CD8-positive, alpha-beta T cell (primary cell): ENCODE measurements at places on chromosomes 5 and 9.

DNA sequence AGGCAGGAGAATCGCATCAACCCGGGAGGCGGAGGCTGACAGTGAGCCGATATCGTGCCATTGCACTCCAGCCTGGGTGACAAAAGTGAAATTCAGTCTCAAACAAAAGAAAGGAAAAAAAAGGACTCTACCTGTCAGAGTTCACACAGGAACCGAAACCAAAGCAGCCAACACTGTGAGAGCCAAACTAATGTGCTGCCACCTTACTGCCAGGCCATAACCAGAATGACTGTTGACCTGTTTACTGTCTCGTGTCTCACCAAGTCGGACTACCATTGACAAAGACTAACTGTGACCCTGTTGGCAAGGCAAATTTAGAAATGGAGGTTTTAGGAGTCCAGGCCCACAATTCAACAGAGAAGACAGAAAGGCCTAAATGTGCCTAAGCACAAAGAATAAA is 112.4 kb downstream of the ANXA2R start:
- DNase-seq = no peak

- no peak for DNase-seq
These were observed 251.6 kb downstream of the NTRK2 start for GRCh38 chr9:84921175-84921574.

DNA sequence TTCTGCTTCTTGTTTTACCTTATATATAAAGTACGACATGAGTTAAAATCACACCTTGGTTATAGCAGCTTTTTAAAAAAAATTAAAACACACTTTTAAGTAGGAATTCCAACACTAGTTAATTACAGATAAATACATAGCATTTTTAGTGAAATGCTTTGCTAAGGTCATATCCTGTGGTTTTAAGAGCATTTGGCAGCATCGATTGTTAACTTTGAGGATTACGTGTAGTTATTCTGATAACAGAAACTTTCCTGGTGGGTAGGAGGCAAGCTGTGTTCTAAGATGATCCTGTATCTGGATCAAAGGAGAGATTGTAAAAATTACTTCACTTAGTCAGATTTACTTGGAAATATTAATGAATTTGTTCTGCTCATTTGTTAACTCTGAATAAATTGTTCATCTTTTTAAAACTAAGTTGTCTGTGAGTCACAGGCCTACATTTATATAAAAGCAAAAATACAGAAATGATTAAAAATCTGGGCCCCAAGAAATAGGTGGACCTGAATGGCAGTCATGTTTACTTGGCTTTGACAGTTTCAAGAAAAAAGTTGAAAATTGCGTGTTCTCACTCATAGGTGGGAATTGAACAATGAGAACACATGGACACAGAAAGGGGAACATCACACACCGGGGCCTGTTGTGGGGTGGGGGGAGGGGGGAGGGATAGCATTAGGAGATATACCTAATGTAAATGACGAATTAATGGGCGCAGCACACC is 58.3 kb downstream of the TRIO start:
- no peak for DNase-seq

DNA sequence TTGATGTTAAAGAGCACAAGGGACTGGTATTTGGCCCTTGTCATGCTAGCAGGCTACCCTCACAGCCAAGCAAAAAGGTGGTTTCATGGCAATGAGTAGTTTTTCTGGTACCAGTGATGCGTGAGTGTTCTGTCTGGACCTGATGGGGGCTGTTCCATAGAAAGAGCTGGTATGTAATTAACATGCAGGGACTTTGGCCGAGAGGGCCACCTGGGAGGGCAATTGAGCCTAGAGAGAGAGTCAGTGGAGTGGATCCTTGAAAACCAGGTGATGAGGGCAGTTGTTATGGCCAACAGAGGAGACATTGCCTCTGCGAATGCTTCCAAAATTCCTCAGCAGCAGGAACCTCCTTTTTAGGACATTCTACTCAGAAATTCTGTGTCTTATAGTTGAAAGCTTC is 383.3 kb downstream of the PSAT1 start:
- DNase-seq = no peak

DNA sequence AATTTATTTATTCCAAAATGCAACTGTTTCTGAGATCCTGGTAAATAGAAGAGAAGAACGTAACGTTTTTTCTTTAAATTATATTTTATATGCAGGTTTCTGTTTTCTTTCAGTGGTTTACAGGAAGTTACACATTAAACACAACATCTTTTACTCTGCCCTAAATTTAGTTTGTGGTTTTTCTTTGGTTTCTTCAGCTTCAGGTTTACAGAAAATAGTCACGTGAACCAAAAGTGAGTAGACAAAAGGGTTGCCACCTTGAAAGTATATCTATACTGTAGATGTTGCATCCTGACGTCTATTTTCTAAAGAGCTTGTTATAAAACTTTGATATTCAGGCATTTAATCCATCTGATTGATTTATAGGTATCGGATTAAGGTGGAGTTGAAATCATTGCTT is 1236.6 kb downstream of the MAT2B start:
- DNase-seq = no peak

DNA sequence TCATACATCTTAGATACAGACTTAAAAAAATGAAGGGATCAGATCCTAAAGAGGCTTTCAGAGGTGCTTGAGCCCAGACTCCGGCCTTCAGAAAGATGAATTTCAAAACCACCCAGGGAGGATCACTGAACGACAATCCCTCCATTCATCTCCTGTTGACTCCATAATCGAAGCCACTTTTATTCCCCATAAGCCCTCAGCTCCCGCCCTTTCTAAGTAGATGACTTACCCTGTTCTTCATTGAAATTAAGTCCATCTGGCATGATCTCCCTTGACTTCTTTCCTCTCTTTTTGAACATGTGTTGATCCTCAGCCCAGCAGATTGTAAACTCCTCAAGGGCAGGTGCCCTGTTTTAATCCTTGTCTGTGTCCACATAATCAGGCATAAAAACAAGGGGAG is 50.8 kb upstream of the ASTN2 start:
- DNase-seq = no peak

- DNase-seq = no peak
These were observed 17.5 kb downstream of the STXBP1 start for GRCh38 chr9:127629468-127630081.

DNA sequence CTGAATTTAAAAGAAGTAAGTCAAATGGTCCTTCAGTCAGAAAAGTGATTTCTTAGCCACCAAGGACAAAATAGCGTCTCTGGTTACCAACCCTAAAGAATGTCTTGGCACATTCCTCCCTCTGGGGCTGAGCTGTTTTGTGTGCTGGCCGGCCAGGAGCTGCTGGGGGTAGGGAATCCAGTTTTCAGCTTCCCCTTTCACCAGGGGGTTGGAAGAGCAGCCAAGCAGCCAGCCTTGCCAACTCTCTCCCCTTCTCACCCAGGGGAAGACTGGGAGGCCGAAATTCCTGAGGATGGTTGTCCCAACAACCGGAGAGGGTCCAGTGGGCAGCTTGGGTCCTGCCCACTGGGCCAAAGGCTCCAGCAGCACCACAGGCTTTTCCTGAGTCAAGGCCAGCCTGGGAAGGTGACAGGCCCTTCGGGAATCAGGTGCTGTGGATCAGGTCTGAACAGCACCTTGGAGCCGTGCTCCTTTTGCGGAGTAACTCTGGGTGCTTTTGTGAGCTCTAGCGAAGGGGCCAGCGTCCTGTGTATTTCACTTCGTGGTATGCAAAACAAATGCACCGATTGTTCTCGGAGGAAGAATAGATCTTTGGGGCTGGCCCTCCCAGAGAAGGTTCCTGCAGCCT is 4.2 kb downstream of the WWC1 start:
- no peak for DNase-seq

DNA sequence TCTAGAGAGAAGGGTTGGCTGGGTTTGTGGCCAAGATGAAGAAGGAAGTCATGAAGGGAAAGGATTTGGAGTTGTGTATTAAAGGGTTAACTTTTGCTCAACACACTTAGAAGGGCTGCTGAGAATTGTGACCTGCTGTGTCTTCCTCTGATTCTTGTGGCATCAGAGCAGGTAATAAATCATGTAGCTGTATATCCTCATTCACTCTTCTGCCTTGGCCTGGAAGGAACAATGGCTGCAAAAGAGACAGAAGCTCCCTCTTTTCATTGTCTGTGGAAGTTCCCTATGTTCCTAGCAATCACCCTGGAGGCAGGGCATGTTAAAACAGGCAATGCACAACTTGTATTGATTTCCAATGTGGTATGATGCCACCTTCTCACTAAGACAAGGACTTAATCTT is 159.1 kb downstream of the LRRC70 start:
- no peak for DNase-seq

- DNase-seq = no peak
These were observed 51.9 kb upstream of the SYNPO start for GRCh38 chr5:150588596-150588890.

GRCh38 chr9:27441741-27442070 is 82.4 kb upstream of the IFNK start:
- no peak for DNase-seq

DNA sequence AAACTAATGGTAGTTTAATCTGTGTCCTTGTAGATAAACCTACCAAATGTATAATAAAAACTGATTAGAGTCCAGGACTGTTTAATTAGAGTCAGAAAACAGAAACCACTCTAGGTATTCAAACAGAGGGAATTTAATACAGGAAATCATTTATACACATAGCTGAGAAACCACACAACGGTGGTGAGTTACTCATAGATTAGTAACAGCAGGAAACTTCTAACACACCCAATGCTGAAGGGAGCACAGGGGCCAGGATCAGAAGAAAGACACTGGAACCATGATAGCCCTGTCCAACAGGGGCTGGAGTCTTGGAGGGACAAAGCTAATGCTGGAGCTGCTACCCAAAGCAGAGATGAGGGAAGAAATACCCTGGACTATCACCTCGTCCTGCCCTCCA is 321.0 kb downstream of the ACTL7B start:
- DNase-seq = no peak

- DNase-seq = no peak
These were observed 116.4 kb upstream of the FST start for GRCh38 chr5:53364061-53364460.

GRCh38 chr9:131943351-131943841 is 136.3 kb downstream of the MED27 start:
- DNase-seq = no peak

DNA sequence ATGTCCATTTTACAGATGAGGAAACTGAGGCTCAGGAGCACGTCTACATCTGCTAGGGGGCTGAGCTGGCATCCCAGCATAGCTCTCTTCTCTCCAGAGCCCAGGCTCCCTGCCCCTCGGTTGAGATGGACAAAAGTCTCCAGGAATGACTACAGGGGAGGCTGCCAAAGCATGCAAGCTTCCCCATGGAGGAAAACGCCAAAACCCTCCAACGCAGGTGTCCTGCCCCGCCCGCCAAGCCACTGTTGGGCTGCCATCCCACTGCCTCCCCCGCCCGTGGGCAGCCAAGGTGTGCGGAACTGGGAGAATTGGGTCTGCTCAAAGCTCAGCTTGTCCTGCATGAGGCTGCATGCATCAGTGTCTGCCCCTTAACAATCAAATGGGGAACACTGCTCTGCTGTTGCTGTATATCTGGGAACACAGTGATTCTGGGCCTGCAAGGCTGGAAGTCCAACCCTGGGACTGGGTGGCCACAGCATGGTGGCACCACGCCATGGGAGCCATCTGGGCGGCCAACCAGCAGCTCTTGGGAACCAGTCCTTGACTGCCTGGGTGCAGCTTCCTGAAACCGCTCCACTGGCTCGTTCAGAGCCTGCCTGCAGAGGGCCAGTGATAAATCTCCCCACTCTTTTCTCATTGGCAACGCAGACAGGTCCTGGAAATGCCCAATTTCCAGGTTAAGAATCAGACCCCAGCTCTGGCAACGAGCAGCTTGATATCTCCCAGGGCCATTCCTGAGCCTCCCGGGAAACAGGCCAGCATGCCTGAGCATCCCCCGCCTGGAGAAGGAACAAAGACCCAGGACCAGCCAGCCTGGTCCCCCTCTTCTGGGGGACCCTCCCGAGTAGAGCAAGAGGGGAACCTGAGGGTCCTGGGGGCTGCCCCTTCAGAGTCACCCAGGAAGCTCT is 3.5 kb downstream of the RALGDS start:
- no peak for DNase-seq

DNA sequence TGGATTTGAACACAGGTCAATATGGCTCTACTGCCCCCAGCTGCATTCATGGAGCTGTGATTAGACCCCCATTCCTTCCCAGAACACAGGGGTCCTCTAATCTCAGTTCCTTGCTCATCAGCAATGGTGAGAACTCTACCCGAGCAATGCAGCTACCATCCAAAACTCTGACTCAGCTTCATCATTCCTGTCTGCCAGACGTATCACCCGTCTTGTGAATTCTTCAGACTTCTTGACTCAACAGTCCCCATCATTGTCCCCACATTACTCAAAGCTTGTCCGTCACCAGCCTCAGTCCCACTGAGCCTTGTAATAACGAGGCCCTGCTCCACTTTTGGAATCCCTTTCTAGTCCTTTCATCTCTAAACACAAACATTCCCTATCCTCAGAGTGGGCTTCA is 36.3 kb upstream of the STX17 start:
- no peak for DNase-seq

GRCh38 chr9:2567922-2568321 is 53.7 kb upstream of the VLDLR start:
- no peak for DNase-seq

DNA sequence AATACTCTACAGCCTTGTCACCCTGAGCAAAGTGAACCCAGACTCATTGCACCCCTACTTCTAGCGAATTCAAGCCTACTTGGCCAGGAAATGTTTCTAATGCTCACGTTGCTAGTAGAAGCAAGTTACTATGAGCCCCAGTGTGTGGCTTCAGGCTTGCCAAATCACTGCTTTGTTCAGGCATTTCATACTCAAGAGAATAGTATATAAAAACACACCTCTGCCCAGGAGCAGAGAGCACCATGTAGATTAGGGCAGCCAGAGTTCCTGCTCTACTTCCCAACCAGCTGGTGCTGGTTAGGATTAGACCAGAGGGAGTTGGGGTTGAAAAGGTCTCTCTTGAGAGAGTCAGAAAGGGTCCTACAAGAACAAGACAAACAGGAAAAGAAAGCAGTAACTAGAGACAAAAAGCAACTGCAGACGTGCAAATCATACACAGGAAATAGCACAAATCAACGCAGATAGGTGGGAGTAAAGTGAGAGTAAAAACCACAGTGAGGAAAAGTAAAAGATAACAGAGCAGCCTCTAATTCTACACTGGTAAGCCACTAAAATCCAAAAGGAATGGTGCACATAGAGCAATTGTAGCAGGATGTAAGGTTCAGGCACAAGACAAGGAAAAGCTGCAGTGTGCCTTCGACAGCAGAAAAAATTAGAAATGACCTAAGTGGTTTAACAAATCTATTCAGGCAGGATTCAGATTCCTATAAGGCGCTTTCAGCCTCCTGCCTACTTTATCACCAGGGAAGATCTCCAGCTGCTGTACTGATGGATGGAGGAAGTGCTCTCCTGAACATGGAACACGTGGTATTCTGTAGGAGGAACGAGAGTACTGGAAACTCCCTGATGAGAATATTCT is 49.6 kb upstream of the KIF2A start:
- peak; percentile 46 for DNase-seq
